ENCODE measurements at places on chromosomes 5 and 9.

DNA sequence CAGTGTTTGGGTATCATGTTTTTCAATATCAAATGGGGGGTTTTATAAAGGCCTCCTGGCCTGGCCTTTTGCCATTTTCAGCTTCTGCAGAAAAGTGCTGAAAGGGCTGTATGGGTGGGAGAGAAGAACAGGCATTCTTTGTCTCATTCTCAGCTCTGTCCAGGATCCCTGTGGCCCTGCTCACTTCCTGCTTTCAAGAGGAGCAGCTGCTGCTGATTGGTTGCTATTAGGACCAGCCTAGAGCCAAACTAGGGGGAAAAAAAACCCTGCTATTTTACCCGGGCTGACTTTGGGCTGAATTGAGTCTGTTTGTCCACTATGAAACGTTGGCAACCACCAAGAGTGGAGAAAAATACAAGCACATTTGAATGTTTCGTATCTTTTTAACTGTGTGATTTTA is 117.1 kb downstream of the CMYA5 start:
- DNase-seq: no peak

DNA sequence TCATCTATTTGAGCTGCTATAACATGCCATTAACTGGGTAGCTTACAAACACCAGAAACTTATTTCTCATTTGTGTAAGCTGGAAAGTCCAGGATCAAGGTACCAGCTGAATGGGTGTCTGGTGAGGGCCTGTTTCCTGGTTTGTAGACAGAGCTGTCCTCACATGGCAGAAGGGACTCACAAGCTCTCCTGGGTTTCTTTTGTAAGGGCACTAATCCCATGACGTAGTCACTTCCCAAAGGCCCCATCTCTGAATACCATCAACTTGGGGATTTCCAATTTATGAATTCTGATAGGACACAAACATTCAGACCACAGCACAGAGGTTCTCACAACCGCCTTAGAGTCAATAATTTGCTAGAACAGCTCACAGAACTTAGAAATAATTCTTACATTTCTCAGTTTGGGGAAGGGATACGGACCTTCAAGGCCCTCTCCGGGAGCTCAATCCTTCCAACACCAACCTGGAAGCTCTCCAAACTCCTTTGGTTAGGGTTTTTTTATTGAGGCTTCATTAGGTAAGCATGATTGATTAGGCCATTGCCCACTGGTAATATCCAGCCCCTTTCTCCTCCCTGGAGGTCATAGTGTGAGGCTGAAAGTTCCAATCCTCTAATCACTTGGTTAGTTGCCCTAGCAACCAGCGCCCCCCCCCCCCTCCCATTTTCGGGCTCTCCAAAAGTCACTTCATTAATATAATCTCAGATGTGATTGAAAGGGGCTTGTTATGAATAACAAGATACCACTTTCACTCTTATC is 7.6 kb upstream of the DNAJA1 start:
- no peak for DNase-seq

DNA sequence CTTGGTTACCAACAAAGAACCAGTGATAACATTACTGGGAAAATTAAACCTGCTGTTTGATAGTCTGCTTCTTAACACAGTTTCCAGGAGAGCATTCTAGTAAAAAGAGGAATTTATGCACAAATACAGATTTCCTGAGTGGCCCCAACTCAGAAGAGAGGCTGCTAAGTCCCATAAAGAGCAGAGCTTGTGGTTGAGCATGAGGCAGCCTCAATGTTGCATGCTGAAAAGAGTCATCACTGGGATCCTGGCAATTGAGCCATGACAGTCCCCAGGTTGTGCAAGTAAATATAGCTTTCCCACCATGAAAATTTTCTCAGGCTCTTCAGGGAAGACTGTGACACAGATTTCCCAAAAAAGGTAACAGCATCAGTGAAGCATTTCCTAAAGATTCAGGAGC is 47.5 kb upstream of the ADRB2 start:
- DNase-seq: no peak

- no peak for DNase-seq
Measured at GRCh38 chr9:137462986-137463930, 4.1 kb upstream of the NSMF start.

GRCh38 chr5:80208381-80208780 is 47.5 kb downstream of the SERINC5 start:
- DNase-seq: no peak

- DNase-seq: no peak
Measured at GRCh38 chr9:100099722-100100042, 639 bp downstream of the INVS start.

DNA sequence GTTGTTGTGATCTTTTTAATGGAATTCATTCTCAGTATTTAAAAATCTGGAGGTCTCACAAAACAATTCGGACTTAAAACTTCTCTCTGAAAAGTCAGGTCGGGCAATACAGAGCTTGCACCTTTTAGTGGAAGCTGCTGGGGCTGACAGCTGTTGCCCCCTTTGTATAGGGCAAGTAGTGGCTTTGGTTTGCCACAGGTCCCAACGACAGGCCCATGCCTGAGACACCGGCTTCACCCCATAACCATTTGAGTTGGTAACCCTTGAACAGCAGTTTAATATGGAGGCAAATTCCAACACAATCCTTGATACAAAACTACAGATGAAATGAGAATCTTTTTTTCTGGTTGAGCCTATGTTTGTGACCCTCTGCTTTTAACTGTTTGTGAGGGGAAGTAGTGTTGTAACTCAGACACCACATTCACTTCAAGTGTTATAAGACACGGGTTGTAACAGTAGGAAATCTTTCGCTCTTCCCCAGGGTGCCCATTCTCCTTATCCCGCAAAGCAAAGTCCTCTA is 752 bp upstream of the GLRX start:
- no peak for DNase-seq

DNA sequence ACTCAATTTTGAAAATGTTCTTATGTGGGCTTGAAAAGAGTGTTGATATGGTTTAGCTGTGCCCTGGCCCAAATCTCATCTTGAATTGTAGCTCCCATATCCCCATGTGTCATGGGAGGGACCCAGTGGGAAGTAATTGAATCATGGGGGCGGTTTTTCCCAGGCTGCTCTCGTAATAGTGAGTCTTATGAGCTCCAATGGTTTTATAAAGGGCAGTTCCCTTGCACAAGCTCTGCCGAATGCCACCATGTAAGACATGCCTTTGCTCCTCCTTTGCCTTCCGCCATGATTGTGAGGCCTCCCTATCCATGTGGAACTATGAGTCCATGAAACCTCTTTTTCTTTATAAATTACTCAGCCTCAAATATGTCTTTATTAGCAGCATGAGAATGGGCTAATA is 71.0 kb downstream of the USP20 start:
- DNase-seq: no peak

GRCh38 chr5:74382987-74383593 is 257.4 kb downstream of the ENC1 start:
- DNase-seq: peak; percentile 70

DNA sequence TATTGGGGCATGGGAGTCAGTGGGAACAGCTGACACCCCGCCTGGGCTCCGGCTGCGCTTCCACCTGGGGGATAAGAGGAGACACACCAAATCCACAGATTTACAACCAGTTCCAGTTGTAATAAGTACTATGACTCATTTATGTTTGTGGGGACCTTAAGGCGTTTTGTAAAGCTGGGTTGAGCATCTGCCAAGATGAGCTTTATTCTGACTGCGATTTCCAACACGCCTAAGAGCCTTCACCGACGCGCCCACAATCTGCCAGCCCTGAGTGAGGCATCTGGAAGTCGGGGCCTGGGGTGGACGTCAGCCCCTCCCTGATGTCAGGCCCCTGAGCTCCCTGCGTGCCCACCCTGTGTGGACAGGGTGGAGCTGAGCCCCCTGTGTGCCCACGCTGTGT is 14.3 kb upstream of the LHX3 start:
- peak; percentile 81 for DNase-seq

Data from amniotic epithelial cell (primary cell).